ENCODE measurements at places on chromosomes 13 and 19.

- no peak for DNase-seq
- peaks cover 23% of the 10 kb centered on the region for H3K27me3 ChIP-seq
- peaks cover 2% of the 10 kb centered on the region for H3K36me3 ChIP-seq
- H3K4me3 ChIP-seq, result no peak overlapping the region
- H3K4me1 ChIP-seq, result no peaks in the 10 kb centered on the region
Measured at GRCh38 chr13:43911871-43912270, 32.2 kb downstream of the LACC1 start.

DNA sequence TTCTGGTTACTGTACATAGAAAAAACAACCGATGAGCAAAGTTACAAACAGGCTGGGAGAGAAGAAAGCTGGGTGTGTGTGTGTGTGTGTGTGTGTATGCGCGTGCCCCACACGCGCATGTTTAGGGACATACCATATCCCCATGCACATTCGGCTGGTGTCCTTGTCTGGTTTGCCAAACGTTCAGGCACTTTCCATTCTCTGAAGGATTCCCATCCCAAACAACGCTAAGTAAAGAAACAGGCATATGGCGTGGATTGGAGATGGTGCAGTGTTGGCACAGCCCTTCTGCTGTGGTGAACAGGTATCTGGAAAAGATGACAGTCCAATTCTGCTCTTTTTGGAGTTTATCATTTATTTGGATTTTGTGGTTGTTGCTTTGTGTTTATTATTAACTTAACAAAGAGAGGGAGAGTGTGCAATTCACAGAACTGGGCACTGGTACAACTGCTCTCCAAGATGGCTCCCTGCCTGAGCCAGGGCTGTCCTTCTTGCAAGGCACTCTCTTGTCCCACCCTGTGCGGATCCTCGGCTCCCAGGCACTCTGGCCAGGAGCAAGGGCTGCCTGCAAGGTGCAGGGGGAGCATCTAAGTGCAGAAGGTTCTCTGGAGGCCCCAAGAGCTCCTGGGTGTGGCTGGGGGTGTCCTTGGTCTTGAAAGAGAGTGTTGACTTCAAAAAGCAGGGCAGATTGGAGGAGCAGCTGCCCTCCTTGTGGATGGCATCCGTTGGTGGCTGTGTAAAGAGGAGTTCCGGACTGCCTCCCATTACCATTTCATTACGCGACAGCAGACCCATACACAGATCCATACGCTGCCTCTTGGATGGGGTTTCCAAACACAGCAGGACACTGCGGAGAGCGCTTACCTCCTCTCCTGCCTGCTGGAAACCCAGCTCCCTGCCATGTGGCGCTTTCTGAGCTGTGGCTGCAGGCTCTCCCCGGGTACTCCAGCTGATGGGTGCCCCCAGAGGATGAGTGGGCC lies 263.1 kb downstream of the ZNF536 start:
- H3K27me3 ChIP-seq, result no peaks in the 10 kb centered on the region
- DNase-seq, result no peak
- H3K36me3 ChIP-seq, result peaks cover 2% of the 10 kb centered on the region

DNA sequence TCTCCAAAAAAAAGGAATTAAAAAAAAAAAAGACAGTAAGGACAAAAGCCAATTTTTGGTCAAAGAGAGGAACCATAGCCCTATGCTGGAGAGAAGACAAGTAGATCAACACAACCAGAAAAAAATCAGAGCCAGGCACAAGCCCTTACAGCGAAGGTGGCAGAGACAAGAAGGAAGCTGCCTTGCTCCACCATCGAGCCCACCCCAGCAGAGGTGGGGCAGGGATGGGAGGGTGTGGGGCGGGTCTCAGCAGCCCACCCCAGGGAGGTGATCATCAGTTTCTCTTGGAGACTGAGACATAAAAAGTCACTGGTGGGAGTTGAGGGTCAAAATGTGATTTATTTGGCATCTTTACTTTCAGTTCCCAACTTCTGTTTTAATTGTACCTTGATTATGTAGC lies 332.4 kb downstream of the FOXO1 start:
- H3K4me3 ChIP-seq, result no peak overlapping the region
- H3K27me3 ChIP-seq, result peaks cover 11% of the 10 kb centered on the region
- no peaks in the 10 kb centered on the region for H3K36me3 ChIP-seq
- DNase-seq, result no peak
- peaks cover 4% of the 10 kb centered on the region for H3K4me1 ChIP-seq

GRCh38 chr13:44458313-44458975 lies 84.8 kb downstream of the SERP2 start:
- peaks cover 9% of the 10 kb centered on the region for H3K4me1 ChIP-seq
- no peak for DNase-seq
- H3K27ac ChIP-seq, result no peak overlapping the region
- H3K27me3 ChIP-seq, result no peaks in the 10 kb centered on the region
- no peak overlapping the region for H3K4me3 ChIP-seq

- no peak for DNase-seq
- no peaks in the 10 kb centered on the region for H3K4me1 ChIP-seq
- H3K4me3 ChIP-seq, result no peak overlapping the region
- H3K27ac ChIP-seq, result no peak overlapping the region
Measured at GRCh38 chr13:31755803-31756212, 16.5 kb downstream of the RXFP2 start.

- peaks cover 36% of the 10 kb centered on the region for H3K27me3 ChIP-seq
- no peak for DNase-seq
- no peak overlapping the region for H3K4me3 ChIP-seq
- H3K27ac ChIP-seq, result no peak overlapping the region
Measured at GRCh38 chr19:4591320-4591719, 31.8 kb upstream of the SEMA6B start.

DNA sequence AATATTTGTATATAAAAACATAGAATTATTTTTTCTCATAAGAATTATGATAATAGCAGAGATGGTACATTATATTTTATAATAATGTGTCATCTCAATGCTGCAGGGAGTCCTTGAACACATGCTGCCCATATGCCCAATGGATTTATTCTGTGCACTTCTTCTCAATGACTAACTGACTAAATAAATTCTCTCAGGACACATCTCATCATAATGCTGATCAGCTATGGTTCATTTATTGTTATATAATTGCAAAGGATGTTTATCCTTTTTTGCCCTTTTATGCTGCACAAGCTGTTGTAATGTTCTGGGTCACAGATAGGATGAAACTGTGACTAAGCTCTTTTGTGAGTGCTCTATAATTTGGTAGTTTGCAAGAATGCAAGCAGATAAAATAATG lies 1273.3 kb upstream of the ATXN8OS start:
- no peak for DNase-seq
- no peak overlapping the region for H3K27ac ChIP-seq
- H3K36me3 ChIP-seq, result no peaks in the 10 kb centered on the region
- H3K27me3 ChIP-seq, result no peaks in the 10 kb centered on the region
- no peak overlapping the region for H3K4me3 ChIP-seq

GRCh38 chr13:33438918-33439317 lies 153.4 kb upstream of the STARD13 start:
- no peaks in the 10 kb centered on the region for H3K36me3 ChIP-seq
- H3K4me3 ChIP-seq, result no peak overlapping the region
- H3K4me1 ChIP-seq, result no peaks in the 10 kb centered on the region
- no peak overlapping the region for H3K27ac ChIP-seq

- no peak overlapping the region for H3K27ac ChIP-seq
- no peaks in the 10 kb centered on the region for H3K4me1 ChIP-seq
- H3K4me3 ChIP-seq, result no peak overlapping the region
- H3K36me3 ChIP-seq, result no peaks in the 10 kb centered on the region
- peaks cover 12% of the 10 kb centered on the region for H3K27me3 ChIP-seq
Measured at GRCh38 chr19:39802958-39803357, 24.3 kb downstream of the LEUTX start.

DNA sequence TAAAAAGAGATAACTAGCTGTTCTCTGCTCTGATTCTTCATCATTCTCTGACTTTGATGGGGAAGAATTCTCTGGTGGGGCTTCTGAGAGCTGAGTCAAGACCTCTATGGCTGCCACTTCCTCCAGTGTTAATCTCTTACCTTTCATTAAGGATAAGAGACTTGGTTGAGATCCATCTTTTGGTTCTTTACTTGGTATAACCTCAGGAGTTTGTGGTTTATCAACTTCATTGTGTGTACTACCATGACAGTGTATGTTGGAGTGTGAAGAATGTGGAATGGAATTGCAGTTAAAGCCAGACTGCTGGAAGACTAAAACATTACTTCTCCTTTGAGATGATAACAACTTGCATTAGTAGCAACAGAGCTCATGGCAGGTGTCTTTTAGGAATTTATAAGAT lies 222.0 kb downstream of the SLITRK5 start:
- H3K27me3 ChIP-seq, result no peaks in the 10 kb centered on the region
- no peaks in the 10 kb centered on the region for H3K4me1 ChIP-seq
- H3K4me3 ChIP-seq, result no peak overlapping the region
- H3K36me3 ChIP-seq, result no peaks in the 10 kb centered on the region
- DNase-seq, result no peak

DNA sequence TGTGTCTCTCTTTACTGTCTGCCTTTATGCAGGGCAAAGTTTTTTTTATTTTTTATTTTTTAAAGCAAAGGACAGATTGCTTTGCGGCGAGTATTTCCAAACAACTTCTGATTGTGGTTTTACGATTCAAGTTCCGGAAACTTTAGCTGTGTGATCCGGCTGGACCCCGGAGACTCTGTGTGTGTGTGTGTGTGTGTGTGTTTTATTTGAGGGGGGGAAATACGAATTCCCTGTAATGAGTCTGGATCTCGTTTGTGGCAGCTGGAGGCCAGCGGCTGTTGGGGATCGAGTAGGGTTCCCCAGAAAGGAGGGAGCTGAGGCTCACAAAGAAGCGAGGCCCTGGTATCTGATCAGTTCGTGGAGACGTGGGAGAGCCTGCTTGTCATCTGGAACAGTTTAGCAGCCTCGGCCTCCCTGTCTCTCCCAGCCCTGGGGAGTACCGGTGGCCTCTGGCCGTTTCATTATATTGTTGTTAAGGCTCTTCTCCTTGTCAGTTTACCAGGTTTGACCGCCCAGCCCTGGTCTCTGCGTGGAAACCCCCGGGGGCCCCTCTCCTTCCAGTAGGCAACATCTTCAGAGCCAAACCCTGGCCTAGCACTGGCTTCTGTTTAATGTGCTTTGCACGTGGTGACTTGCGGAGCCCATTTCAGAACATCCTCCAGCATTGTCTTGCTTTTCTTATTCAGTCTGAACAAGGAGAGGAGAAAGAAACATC lies 1.3 kb downstream of the FARP1 start:
- H3K4me3 ChIP-seq, result peak overlapping the region; percentile 54
- H3K27me3 ChIP-seq, result peaks cover 78% of the 10 kb centered on the region
- H3K36me3 ChIP-seq, result no peaks in the 10 kb centered on the region

DNA sequence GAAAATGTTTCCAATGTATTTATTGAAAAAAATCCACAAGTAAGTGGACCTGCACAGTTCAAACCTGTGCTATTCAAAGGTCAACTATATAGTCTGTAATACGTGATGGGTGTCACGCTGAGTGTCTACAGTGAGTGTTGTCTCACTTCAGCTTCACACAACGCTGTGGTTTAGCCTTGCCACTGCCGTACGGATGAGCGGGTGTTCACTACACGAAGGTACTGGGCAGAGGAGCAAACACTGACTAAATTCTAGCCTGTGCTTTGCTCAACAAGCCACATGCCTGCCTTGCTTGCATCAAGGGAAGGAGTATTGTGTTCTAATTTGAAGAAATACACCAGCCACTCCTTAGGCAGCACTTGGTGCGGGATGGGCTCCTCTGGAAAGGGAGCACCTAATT lies 3.4 kb upstream of the FFAR3 start:
- no peak overlapping the region for H3K27ac ChIP-seq
- DNase-seq, result no peak
- no peaks in the 10 kb centered on the region for H3K36me3 ChIP-seq
- no peak overlapping the region for H3K4me3 ChIP-seq
